ENCODE measurements at places on chromosomes 1 and 21. TPM values are rescaled to one million over a fixed set of nuclear protein-coding genes. Genes with fewer than 3 reads are reported as not detected.

RNU1-1 gene
- total RNA-seq, result not detected

LCA5L gene
- 1.4 TPM for total RNA-seq

CELA2A gene
- not detected for total RNA-seq

TDRD5 gene
- total RNA-seq, result not detected

TESK2 gene
- total RNA-seq, result 1.5 TPM

C1orf141 gene
- not detected for total RNA-seq

LCE2B gene
- not detected for total RNA-seq

TEX38 gene
- total RNA-seq, result not detected

- no peak for DNase-seq
Measured at GRCh38 chr1:2639607-2640521, 7.0 kb upstream of the MMEL1 start.

- peak; percentile 66 for DNase-seq
Measured at GRCh38 chr1:32939655-32940371, 24.8 kb downstream of the RNF19B start.

DNA sequence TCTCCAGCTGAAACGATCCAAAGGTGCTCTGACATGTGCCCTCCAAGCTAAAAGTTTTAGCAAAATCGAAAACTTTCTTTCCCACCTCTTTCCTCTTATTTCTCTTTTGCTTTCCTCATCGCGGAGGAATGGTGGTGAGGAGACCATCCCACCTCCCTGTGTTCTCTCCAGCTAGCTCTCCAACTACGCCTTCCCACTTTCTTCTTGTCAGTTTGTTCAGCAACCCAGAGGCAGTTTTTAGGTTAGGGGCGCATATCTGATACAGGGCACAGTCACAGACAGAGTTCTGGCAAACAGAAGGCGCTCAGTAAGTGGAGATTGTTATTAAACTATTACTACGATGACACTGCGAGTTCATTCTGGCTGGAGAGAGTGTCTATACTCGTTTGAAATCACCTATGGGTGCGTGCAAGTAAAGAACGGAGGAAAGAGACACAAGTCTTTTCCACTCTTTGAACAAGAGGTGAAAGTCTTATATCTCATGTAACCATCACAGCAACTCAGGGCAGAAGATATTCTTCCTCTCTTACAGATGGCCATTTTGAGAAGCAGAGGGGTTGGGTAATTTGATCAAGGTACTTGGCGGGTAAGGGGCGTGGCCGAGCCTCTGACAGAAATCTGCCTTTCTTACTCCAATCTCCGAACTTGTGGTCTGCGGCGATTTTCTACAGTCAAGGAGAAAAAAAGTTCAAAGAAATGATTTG, 13.9 kb downstream of the HLX start:
- no peak for DNase-seq

DNA sequence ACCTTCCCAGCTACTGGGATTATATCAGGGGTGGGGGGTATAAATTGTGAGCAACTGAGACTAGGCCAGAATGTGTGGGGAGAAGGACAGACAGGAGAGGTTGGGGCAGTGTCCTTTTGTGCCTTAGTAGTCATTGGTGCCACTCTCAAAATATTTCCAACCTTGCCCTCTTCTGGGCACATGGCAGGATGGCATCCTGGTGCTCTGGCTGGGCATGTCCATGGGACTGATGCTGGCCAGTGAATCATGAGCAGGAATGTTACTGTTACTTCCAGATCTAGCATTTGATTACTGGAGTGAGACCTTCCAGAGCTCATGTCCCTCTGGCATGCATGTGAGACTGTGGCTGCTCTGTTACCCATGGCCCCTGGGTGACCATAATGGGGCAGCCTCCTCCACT, 151.2 kb downstream of the MATN1 start:
- no peak for DNase-seq

DNA sequence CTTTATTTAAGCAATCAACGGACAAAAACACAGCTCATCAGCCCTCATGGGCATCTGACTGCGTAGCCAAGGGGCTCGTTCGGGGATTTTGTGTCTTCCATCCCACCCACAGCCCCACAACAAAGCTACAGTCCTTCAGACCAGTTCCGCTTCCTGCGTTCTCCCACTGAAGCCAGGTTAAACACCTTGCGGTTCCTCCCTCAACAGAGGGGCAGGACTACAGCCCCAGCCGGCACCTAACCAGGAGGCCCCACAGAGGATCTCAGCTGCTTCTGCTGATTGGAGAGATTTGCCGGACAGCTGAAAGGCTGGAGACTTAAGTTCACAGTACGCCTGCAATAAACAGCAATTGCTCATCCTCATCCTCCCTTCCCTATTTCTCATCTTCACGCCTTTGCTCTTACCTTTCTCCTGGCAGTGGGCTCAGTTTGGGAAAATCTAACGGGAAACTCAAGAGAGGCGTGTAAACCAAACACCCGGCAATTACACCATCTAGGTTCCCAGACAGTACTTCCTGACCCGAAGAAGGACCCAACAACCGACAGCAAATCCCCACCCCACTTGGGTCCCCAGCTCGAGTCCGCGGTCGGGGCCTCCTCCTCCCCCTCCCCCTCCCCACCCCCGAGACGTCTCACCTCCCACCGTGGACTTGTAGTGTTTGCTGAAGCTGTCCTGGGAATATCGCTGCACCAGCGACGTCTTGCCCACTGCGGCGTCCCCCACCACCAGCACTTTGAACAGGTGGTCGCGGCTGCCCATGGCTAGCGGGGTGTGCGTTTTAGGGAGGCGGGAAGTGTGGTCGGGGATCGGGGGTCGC, 876 bp downstream of the RAB29 start:
- DNase-seq, result no peak

DNA sequence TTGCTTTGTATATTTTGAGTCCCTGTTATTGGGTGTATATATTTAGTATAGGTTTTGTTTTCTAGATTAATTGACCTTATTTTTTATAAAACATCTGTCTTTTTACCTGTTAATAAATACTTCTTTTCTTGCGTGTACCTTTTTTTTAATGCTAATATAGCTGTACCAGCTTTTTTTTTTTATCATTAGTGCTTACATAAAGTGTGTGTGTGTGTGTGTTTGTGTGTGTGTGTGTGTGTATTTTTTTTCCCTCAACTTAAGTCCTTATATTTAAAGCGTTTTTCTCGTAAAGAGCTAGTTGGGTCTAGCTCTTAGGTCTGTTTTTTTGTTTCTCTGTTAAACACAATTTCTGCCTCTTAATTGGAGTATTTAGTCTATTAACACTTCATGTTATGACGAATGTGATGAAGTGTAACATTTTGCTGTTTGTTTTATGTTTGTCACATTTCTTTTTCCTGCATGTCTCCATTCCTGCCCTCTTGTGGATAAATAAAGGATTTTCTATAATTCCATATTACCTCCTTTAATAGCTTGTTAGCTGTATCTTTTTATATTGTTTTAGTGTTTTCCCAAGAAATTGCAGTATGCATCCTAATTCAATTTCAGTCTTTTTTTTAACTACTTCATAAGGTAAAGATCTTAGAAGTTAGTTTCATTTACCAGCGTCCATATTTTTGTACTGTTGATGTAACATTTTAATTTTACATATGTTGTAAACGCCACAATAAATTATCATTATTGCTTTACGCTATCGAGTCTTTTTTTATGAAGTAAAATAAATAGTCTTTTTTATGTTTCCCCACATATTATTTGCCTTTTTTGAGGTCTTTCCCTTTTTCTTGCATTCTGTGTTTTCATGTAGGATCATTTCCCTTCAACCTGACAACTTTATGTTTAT, 4.3 kb downstream of the PRMT2 start:
- no peak for DNase-seq

DNA sequence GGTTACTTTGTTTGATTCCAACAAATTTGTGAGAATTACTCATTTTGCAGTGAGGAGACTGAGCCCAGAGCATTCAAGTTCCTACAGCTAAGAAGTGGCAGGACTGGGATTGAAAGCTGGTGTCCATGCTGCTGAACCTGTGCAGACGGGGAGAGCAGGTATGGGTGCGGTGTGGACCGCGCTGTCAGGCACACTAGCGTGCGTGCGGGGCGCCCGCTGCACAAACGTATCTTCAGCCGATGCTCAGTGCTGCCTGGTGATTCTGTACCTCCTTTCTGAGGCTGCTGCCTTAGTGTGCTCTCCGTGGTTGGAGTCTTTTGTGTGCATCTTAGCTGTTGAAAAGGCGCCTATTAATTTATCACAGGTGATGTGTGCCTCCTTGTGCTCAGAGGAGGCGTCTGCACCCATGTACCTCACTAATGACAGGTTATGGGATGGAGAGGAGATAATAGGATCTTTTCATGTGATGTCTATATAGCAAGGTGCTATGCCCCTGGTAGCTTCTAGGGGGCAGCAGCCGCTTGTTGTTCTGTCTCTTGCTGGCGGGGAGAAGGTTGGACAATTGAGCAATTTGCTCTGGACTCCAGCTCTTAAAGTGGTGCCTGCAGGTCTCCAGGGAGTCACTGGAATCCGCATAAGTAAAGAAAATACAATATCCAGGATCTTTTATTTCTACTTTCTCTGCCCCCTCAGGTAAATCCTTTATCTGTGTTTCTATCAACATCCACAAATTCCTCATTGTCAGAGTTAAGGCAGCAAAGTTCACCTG, 32.5 kb downstream of the PEX14 start:
- peak; percentile 72 for DNase-seq

DNA sequence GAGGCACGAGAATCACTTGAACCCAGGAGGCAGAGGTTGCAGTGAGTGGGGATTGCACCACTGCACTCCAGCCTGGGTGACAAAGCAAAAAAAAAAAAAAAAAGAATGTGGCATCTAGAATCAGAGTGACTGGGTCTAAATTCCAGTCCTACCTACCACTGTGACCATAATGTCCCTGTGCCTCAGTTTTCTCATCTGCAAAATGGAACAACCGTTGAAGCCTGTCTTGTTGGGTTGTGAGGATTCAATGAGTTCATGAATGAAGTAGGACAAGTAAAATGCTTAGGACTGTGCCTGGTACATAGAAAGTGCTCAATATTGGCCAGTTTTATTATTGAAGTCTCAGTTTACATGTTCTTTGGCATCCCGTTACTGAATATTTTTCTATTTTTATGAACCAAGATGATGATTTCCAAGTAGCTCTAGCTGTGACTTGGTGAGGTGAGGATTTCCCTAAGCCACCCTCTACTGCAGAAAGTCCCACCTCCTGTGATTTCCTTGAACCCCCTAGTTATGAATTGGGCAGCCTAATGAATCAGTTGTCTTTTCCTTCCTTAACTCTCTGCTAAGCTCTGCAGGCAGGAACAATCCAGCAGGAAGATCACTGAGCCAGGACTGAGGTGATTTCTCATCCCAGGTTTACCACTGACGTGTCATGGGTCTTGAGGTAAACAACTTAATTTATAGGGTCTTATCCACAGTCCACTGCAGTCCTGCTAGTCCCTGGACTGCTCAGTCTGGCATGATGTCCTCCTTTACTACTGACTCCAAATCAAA, 18.9 kb upstream of the MEAF6 start:
- no peak for DNase-seq

DNA sequence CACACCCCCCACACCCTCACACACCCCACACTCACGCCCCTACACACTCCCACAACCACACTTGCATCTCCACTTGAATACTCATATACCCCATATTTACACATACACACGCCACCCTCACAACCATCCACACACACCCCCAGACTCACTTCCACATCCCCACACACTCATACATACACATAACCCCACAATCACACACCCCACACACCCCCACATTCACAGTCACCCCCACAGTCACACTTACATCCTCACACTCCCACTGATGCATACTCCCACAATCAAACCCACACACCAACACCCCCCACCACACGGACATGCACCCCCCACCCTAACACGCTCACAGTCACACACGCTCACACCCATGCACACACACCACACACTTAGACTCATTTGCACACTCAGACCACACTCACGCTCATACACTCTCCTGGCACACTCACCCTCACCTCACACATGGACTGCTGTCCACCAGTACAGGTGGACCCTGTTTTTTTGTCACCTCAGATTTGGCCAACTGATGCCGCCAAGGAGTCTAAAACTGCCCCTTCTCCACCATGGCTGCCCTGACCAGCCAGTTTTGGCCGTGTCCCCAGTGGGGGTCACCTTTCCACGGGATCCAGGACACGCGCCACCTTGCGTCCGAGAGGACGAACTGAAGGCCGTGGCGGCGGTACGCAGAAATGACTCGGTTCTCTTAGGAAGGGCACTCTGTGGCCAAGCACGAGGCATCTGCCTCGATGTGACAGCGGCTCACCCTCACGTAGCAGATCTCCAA, 45.3 kb upstream of the EDN2 start:
- no peak for DNase-seq

GRCh38 chr1:113887402-113888175, at the start of gene BCL2L15:
Gene BCL2L15 (minus strand): TSS chr1:113887581. CDS start chr1:113887375, 206 bp downstream.
- no peak for DNase-seq

DNA sequence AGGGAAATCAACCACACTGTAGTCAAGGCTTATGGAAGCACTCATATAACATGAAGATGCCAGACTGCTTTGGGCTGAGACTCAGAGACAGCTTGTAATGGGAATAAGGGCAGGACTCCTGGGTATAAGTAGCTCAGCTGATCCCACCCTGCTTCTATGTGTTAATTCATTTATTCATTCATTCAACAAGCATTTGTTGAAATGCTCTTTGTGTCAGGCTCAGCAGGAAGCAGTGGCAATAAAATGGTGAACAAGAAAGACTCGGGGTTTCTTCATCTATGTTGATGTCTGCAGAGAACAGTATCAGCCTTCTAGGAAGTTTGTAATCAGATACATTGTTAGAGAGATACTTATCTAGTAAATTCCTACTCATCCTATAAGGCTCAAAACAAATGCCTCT, 145.5 kb upstream of the DMRTA2 start:
- DNase-seq, result no peak

DNA sequence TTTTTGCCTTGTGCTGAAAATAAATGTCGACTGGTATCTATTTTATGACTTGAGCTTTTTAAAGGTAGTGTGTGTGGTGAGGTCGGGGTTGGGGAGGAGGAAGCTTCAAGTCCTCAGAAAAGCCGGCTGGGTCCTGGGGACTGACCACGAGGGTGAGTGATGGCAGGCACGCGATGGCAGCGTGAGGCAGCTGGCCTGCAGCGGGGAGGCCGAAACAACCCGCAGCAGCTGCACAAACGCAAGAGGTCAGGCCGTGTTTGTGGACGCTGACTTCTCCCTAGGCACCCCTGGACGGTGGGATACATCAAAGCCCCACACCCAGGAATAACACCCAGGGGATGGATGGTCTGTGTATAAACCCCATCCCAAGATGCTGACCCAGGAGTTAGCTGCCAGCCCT, 51.4 kb downstream of the ZBTB18 start:
- no peak for DNase-seq

GRCh38 chr1:111666828-111667227, 47.2 kb downstream of the RAP1A start:
- DNase-seq, result no peak

DNA sequence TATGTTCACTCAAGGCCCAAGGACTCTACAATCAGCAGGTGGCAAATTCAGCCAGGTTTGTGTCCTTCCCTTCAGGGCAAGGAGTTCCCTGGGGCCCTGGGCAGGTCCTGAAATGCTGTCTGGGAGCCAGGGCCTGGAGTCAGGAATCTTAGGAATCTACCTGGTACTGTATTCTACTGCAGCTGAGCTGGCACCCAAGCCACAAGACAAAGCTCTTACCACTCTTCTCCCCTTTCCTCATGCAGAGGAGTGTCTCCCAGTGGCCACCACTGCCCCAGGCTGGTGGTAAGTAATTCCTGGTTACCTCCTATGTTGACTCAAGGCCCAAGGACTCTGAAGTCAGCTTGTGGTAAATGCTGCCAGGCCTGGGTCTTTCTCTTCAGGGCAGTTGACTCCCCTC, 153.4 kb downstream of the NRIP1 start:
- no peak for DNase-seq

Data from H4 (cell line).